ENCODE measurements at places on chromosomes 12 and 14. TPM values are rescaled to one million over a fixed set of nuclear protein-coding genes. Genes with fewer than 3 reads are reported as not detected.

DNA sequence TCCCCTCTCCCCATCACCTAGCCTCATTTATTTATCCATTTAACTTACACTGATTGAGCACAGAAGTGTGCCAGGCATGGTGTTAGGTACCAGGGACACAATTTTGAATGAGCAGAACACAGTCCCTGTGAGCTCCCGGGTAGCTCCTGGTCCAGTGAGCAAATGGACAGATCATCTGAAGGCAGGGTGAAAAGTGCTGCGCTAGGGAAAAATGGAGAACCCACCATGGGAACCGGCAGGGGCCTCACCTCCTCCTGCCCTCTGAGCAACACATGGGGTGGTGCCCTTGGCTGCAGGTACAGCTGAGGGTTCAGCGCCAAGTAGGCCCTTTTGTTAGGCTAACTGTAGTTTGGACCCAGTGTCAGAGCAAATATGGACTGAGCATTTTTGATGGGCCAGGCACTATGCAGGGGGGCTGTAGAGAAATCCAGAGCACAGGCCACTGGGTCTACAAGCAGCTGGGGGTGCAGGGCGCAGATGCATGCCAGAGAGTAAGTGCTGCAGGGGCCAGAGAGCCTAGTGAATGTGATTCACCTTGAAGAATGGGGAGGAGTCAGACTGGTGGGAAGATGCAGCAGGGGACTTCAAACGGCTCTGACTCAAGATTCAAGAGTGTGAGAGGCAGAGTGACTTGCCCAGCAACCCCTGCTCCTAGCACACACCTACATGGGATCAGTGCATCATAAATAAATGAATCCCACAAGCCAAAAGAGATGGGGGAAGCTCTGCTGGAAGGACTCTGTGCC, 28.2 kb downstream of the LTBP2 start:
- no peak overlapping the region for H3K4me3 ChIP-seq
- no peak overlapping the region for H3K27ac ChIP-seq
- peak; percentile 21 for DNase-seq
- H3K4me1 ChIP-seq = no peaks in the 10 kb centered on the region

- H3K36me3 ChIP-seq = no peaks in the 10 kb centered on the region
- H3K27me3 ChIP-seq = no peaks in the 10 kb centered on the region
- H3K4me3 ChIP-seq = no peak overlapping the region
- H3K27ac ChIP-seq = no peak overlapping the region
- no peaks in the 10 kb centered on the region for H3K4me1 ChIP-seq
Observed at GRCh38 chr12:95990136-95990535, 6.0 kb downstream of the HAL start.

DNA sequence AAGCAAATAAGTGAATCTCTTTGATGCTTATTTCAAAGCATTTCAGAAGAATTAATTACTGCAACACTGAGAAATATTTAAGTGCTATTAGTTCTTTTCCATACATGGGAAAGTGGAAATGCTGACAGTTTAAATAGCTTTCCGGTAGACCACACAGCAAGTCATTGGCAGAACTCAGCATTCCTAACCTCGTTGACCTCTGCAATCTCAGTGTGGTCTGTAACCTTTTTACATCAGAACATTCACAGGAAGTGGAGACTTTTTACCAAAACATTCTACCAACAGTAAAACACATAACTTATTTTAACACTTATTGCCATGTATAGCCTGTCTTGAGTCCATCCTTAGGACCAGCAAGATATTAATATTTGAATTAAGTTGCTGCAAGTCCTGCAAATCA, 249.5 kb upstream of the DCN start:
- peak overlapping the region; percentile 32 for H3K27ac ChIP-seq
- H3K27me3 ChIP-seq = no peaks in the 10 kb centered on the region
- no peak overlapping the region for H3K4me3 ChIP-seq
- no peak for DNase-seq
- no peaks in the 10 kb centered on the region for H3K4me1 ChIP-seq
- H3K36me3 ChIP-seq = no peaks in the 10 kb centered on the region

DNA sequence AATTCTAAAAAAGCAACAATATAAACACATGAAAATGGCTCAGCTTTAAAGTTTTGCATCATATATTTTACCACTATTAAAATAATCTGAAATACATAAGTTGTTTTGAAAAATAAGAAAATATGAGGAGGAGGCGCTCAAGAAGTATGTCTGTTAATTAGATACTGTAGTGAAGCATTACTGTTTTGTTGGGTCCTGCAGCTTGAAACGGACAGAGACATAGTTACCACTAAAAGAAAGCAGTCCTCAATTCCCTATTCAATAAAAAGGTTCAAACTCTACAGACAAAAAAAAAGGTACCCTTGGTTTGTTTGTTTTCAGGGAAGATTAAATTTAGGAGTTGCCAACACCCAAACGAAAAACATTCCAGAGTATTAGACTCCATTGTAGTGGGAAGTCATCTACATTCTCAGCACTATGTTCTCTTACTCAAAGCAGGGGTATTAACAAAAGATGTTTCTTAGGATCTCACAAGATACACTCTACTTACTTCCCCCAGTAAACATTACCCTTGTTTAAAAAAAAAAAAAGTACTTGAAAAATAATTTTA, 3.0 kb downstream of the PAWR start:
- H3K27me3 ChIP-seq = no peaks in the 10 kb centered on the region
- no peak overlapping the region for H3K4me3 ChIP-seq
- no peak overlapping the region for H3K27ac ChIP-seq
- H3K4me1 ChIP-seq = peaks cover 49% of the 10 kb centered on the region
- DNase-seq = no peak

- H3K4me1 ChIP-seq = peaks cover 7% of the 10 kb centered on the region
- no peaks in the 10 kb centered on the region for H3K27me3 ChIP-seq
- H3K4me3 ChIP-seq = no peak overlapping the region
- DNase-seq = no peak
Observed at GRCh38 chr14:22747769-22748168, 18.7 kb upstream of the OXA1L start.

The CD4 gene
- 192 TPM for total RNA-seq
